ENCODE measurements at places on chromosomes 5 and 9. TPM values are rescaled to one million over a fixed set of nuclear protein-coding genes. Genes with fewer than 3 reads are reported as not detected.
A peak's percentile ranks its signal among the peaks of the same experiment; 100 is the strongest.

DNA sequence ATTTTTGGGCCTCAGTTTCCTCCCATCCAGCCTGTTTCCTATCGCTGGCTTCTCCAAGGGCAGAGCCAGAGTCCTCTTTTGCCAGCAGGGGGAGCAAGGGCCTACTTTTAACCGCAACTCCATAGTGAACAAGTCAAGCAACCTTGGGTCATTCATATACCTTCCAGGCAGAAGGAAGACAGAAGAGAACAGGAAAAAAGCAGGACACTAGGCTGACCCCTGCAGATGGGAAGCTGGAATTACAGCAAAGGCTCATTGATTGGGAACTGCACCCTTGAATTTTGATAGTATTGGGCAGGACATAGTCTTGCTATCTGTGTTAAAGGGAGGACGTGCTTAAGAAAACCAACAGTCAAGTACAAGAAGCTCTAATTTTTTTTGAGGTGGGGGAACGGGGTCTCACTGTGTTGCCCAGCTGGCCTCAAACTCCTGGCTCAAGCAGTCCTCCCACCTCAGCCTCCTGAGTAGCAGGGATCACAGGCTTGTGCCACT, 30.1 kb downstream of the QRFP start:
- peak; percentile 76 for DNase-seq
- H3K4me1 ChIP-seq, result peaks cover 3% of the 10 kb centered on the region
- H3K4me3 ChIP-seq, result no peak overlapping the region

DNA sequence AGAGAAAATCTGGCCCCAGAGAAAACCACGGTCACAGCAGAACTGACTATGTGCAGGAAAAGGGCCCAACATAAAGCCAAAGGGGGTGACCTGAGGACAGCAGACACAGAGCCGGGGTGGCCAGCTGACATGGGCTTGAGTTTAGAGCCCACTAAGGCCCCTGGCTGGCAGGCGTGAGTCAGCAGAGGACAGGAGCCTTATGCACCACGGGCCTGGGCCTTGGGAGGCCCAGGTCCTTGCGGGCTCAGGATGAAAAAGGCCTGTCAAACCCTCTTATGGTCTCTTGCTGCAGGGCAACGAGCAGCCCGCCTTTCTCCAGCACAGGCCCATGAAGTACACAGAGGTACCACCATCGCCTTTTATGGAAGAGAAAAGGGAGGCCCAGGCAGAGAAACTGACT, 19.7 kb downstream of the STK10 start:
- DNase-seq, result no peak
- peaks cover 13% of the 10 kb centered on the region for H3K4me1 ChIP-seq
- H3K27ac ChIP-seq, result no peak overlapping the region
- H3K4me3 ChIP-seq, result no peak overlapping the region

Gene DBH
- not detected for total RNA-seq

Gene AIF1L
- total RNA-seq, result 0.19 TPM

- H3K27ac ChIP-seq, result no peak overlapping the region
- no peak for DNase-seq
- no peak overlapping the region for H3K4me3 ChIP-seq
- no peaks in the 10 kb centered on the region for H3K4me1 ChIP-seq
Measured at GRCh38 chr9:104144336-104144735, 50.2 kb downstream of the SMC2 start.

DNA sequence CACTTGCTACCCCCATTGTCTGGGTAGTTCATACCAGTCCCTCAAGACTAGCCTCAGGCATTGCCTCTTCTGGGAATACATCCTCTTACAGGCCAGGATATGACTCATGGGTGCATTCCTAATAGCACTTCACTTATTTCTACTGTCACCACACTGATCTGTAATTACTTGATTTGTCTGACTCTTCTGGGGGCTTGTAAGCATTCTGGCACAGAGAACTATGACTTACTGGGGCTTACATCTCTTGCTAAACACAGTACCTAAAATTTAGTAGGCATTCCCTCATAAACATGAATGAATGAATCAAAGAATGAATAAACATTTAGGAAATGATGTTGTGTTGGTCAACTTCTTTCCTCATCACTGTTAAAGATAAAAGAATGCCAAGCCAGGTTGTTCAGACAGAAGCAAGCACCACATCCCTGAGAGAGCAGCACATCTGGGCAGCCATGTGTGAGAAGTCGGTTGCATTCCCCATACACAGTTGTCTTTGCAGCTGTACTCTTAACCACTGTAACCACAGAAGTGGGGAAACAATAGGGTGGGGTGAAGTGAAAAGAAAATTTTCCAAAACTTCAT, 27.6 kb downstream of the IL7R start:
- no peak overlapping the region for H3K4me3 ChIP-seq
- H3K4me1 ChIP-seq, result peaks cover 24% of the 10 kb centered on the region
- peaks cover 10% of the 10 kb centered on the region for H3K36me3 ChIP-seq
- no peaks in the 10 kb centered on the region for H3K27me3 ChIP-seq
- peak; percentile 88 for DNase-seq

DNA sequence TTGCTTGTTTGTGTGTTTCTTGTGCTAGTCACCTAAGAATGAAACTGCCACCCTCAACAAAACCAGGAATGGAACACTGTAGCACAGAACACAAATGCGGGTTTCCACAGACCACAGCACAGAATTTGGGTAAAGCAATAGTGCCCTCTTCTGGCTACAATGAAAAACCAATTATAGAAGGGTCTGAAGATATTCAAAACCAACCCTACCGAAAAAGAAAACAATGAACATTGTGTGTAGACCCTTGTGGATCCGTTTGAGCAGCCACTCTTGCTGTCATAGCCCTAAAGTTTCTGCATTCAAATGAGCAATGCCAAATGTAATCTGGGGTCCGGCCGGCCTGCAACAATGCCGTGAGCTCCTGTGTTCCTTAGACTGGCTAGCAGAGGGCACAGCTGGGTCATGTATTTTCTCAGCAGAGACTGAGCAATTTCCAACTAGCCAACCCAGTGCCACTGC, 8.3 kb upstream of the ENC1 start:
- peak; percentile 69 for DNase-seq
- H3K4me3 ChIP-seq, result no peak overlapping the region
- no peaks in the 10 kb centered on the region for H3K27me3 ChIP-seq
- no peaks in the 10 kb centered on the region for H3K36me3 ChIP-seq

DNA sequence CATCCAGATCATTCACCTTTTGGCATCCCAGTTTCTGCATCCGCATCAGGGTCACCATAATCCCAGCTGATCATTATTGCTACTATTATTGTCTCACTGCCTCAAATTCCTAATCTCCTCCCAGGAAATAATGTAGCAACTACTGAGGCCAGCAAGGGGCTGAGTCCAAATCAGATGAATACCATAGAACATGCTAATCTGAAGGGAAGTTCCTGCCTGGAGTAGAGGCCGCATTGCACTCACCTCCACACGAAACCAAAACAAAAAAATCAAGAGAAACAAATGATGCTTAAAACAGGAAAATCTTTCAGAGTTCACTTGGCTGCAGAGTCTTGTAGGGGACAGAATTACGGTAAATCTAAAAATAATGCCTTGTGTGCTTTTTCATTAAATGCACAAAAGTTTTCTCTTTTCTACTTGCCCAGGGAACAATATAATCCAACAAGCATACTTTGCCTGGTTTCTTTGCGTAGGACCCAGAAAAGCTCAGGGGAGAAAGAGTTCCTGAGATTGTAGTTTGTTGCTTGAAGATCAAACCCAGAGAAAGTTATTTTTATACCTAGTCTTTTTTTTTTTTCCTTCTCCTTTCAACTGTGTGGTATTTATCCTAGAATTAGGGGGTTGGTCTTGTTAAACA, 87.7 kb upstream of the KLF4 start:
- H3K27ac ChIP-seq, result no peak overlapping the region
- H3K27me3 ChIP-seq, result no peaks in the 10 kb centered on the region
- no peaks in the 10 kb centered on the region for H3K36me3 ChIP-seq
- DNase-seq, result no peak
- H3K4me1 ChIP-seq, result no peaks in the 10 kb centered on the region

- H3K27ac ChIP-seq, result no peak overlapping the region
- no peaks in the 10 kb centered on the region for H3K36me3 ChIP-seq
- peaks cover 6% of the 10 kb centered on the region for H3K4me1 ChIP-seq
Measured at GRCh38 chr5:112024769-112025168, 267.8 kb upstream of the NREP start.

Gene GCNT4
- 5.1 TPM for total RNA-seq

Gene PHF24
- not detected for total RNA-seq

DNA sequence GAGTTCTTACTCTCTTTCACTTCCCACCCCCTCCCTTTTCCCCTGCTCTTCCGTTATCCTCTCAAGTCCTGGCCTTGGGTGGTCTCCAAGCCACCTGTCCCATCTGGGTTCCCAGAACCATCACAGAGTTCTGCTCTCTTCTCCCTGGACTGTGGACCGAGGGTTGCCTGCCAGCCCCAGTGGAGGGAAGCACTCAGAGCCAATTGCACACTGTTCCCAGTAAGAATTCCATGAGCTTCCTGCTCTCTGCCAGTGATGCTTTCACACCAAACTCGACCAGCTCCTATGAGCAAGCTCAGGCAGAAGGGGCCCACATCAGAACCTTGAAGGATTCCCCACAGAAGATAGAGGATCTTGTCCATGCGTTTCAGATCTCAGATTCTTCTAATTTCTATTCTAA, 20.1 kb upstream of the AFAP1L1 start:
- H3K27me3 ChIP-seq, result no peaks in the 10 kb centered on the region
- DNase-seq, result no peak
- no peak overlapping the region for H3K4me3 ChIP-seq
- peaks cover 66% of the 10 kb centered on the region for H3K36me3 ChIP-seq
- no peak overlapping the region for H3K27ac ChIP-seq

Gene GPX8
- total RNA-seq, result 136 TPM

Gene FOXD4L4
- not detected for total RNA-seq

DNA sequence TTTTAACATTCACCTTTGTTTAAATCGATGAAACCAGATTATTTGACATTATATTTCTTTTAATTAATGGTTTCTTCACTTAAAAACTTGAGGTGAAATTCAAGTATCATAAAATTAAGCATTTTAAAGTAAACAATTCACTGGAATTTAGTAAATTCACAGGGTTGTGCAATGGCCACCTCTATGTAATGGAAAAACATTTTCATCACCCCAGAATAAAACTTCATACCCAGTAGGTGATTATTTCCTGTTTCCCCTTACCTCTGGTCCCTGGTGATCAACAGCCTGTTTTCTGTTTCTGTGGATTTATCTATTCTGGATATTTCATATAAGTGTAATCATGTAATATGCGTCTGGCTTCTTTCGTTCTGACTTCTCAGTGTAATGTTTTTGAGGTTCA, 27.2 kb downstream of the HSPA4 start:
- peaks cover 6% of the 10 kb centered on the region for H3K4me1 ChIP-seq
- no peak overlapping the region for H3K4me3 ChIP-seq
- H3K27ac ChIP-seq, result no peak overlapping the region
- DNase-seq, result no peak
- H3K36me3 ChIP-seq, result peaks cover 83% of the 10 kb centered on the region

Gene ZDHHC11
- total RNA-seq, result not detected

Gene MRPL36
- total RNA-seq, result 72.8 TPM

GRCh38 chr5:98535901-98536300, 237.6 kb upstream of the RGMB start:
- H3K27me3 ChIP-seq, result no peaks in the 10 kb centered on the region
- no peaks in the 10 kb centered on the region for H3K4me1 ChIP-seq
- no peak overlapping the region for H3K27ac ChIP-seq
- DNase-seq, result no peak

- H3K4me1 ChIP-seq, result no peaks in the 10 kb centered on the region
- H3K27me3 ChIP-seq, result no peaks in the 10 kb centered on the region
- no peak overlapping the region for H3K27ac ChIP-seq
- H3K4me3 ChIP-seq, result no peak overlapping the region
Measured at GRCh38 chr5:82130602-82131001, 147.6 kb downstream of the RPS23 start.

DNA sequence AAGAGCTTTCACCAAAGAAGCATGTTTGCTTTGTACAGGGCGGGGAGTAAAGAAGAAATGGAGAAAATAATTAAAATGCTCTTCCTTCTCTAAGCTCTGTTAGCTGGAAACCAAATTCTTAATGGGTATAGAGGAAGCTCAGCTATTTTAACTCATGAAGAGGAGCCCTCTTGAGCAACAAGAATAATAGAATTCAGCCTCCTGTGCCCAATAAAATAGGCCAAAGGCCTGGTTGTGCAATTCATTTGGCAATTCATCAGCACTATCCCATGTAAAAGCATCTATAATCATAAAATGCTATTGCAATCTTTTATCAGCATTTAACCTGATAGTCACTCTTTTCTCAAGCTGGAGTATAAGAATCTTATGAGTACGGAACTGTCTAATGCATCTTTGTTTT, 133.6 kb upstream of the CDH6 start:
- no peaks in the 10 kb centered on the region for H3K4me1 ChIP-seq
- H3K27ac ChIP-seq, result no peak overlapping the region
- no peaks in the 10 kb centered on the region for H3K27me3 ChIP-seq
- DNase-seq, result no peak

DNA sequence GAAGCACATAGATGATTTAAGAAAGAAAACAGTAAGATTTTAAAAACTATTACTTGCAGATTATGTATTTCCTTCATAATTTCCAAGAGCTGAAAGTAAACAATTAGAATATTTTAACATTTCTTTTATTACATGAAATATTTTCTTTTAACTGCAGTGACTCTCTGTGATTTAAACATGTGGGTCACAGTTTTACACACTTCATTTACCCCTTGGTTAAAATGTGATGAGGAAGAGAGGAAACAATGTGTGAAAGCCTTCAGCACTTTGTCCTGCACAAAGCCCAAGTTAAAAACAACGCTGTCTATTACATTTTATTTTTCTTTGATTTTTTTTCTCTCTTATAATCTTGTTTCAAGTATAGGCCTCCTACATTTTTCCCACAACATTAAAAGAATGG, 801.3 kb downstream of the CDH12 start:
- no peak overlapping the region for H3K27ac ChIP-seq
- H3K4me3 ChIP-seq, result no peak overlapping the region
- H3K36me3 ChIP-seq, result no peaks in the 10 kb centered on the region
- no peaks in the 10 kb centered on the region for H3K4me1 ChIP-seq
- no peak for DNase-seq

DNA sequence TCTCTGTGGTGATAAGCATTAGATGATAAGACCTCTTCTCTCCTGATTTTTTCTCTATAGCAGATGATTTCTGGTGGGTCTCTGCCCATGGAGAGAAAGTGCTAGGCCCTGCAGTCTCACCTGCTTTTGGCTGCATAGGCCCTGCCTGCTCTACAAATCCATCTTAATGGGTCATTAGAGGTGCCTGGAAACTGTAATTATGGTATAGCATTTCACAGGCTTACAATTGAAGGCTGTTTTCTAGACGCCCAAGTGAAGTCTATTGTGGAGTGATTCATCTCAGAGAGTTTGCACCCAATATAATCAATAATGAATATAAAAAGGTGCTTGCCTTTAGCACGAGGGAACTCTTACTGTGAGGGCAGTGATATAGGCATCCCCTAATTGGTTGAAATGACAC, 33.8 kb downstream of the NEUROG1 start:
- H3K27ac ChIP-seq, result no peak overlapping the region
- H3K27me3 ChIP-seq, result no peaks in the 10 kb centered on the region
- no peak overlapping the region for H3K4me3 ChIP-seq
- peaks cover 10% of the 10 kb centered on the region for H3K4me1 ChIP-seq
- DNase-seq, result no peak
- no peaks in the 10 kb centered on the region for H3K36me3 ChIP-seq

Gene NR4A3
- not detected for total RNA-seq

Gene GPX3
- total RNA-seq, result 12.2 TPM

Gene BTNL3
- not detected for total RNA-seq

Measured in SJSA1 (cell line).